ENCODE measurements at places on chromosomes 2 and 18. TPM values are rescaled to one million over a fixed set of nuclear protein-coding genes. Genes with fewer than 3 reads are reported as not detected.

Gene CIB4
- not detected for total RNA-seq

Gene OTX1
- total RNA-seq, result 2.7 TPM

Gene ABCB11
- total RNA-seq, result under 0.01 TPM

Gene KIF1A
- total RNA-seq, result not detected
